CD4-positive, alpha-beta T cell treated with Interleukin-4 for 1 hour (primary cell): ENCODE measurements at places on chromosomes 4 and X.

DNA sequence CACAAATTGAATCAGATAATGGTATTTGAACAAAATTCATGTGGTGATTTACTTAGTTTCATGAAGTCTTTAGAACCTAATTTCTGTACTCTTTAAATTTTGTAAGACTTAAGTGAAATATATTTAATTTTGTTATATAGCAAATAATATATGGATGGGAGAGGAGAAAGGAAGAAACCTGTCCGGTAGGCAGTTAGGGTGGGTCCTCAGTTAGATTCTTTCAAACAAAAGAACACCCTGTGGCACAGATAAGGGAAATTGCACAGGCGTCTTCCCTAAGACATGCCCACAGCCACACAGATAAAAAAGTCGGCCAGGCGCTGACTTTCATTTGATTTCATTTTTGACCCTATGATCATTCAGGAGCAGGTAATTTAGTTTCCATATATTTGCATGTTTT, 25.1 kb upstream of the CTSO start:
- DNase-seq, result no peak

DNA sequence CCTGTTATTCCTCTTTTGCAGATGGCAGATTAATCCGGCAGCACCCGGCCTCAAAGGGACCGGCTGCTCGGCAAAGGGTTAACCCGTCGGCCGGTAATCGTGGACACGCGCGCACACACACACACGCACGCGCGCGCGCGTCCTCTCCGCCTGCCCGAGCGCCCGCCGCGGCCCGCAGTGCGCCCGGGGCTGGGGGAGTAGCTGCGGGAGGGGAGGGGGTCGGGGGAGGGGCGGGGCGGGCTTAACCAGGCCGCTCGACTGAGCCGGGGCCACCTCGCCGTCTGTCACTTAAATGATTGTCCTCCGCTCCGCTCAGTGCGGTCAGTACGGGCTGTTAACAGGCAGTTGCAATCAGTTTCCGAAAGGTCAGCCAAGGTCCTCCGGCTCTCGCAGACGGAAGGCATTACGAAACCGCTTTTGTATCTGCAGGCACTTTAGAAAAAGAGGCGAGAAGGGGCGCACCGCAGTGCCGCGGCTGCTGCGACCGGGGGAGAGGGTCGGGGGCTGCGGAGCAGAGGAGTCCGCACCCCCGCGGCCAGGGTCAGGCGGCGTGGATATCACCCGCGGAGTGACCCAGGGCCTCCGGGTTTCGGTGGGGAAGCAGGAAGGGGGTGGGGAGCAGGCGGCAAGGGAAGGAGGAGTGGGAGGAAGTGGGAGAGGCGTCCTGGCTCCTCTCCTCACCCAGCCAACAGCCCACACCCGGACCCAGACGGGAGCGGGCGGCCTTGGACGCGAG, 57.3 kb upstream of the BCOR start:
- DNase-seq, result no peak

DNA sequence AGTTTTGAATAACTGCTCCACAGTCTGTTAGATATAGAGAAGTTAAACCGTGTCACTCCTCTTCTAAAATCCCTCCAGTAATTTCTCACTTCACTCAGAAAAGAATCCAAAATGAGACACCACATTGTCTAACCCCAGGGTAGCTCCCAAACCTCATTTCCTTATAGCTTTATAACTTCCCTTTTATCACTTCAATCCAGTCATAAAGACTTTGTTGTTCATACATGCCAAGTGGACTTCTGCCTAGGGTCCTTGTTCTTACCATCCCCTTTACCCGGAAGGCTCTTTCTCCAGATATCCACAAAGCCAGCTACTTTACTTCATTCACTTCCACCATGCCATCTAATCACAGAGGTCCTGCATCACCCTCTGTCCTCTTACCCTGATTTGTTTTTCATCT, 156.2 kb downstream of the GABRB1 start:
- DNase-seq, result no peak

- no peak for DNase-seq
Measured at GRCh38 chr4:79385641-79386040, 22.4 kb downstream of the GK2 start.

GRCh38 chrX:15014281-15014680, 141.1 kb downstream of the MOSPD2 start:
- no peak for DNase-seq

DNA sequence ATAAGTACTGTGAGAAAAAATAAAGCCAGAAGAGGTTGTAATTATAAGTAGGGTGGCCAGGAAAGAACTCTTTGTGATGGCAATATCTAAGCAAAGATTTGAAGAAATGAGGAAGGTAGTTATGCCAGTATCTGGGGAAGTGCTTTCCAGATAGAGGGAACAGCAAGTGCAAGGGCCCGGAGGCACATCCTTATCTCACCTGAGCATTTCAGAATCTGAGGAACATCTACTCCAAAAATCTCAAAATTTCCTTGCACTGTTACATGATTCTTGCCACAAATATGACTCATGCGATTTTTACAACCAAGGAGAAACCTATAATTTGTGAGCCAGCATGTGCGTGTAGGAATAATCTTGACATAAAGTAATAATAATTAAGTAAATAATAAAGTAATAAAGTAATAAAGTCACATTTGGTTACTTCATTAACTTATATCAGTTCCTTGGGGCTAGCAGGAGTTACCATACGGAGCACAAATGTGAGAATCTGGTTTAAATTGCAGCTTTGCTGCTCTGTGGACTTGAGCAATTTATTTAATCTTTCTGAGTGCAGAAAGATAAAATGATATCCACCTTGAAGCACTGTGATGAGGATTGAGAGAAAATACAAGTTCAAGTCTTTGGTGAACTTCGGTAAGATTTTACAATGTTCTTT, 105.1 kb upstream of the SLC34A2 start:
- no peak for DNase-seq

DNA sequence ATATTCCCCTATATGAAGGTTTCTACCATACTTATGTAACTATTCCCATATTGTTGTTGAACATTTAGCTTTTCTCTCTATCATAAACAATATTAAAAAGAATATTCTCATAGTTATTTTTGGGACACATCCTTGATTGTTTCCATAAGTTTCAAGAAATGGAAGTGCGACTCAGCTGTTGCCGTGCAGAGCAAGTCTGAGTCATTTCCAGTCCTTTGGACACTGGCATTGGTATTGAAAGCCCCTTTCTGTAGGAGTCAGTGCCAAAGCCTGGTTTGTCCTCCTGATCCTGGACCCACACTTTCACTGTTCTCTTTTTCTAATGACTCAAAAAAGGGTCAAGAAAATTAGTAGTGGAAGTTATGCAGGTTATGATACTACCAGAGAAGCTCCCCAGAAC, 108.3 kb upstream of the DIAPH2 start:
- no peak for DNase-seq

DNA sequence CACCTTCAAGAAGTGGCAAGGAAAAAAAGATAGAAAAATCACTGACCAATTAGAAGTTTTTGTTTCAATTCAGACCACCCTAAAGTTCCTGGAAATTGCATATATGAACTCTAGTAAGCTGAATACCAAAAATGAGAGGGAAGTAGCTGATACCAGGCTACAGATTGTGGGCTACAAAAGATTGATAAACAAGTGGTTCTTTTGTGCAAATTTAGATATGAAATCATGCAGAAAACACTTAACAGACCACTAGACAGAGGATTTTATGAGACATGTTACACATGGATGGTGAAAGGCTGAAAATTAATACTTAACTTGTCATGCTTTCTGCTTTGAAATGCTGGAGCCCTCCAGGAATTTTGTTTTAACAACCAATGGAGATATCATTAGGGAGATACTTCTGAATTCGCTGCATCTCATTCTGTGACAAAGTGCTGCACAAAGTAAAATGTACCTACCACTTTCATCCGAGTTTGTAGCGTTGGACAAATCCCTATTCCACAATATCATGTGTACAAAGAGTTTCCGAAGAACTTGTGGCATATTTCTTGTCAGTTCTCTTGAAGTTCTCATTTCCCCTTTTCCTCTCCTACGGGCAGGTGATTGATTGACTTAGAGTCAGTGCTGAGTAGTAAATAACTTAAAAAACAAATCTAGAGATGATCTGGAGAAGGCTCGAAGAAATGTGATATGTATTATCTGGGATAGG, 235.0 kb downstream of the PALLD start:
- DNase-seq, result no peak

DNA sequence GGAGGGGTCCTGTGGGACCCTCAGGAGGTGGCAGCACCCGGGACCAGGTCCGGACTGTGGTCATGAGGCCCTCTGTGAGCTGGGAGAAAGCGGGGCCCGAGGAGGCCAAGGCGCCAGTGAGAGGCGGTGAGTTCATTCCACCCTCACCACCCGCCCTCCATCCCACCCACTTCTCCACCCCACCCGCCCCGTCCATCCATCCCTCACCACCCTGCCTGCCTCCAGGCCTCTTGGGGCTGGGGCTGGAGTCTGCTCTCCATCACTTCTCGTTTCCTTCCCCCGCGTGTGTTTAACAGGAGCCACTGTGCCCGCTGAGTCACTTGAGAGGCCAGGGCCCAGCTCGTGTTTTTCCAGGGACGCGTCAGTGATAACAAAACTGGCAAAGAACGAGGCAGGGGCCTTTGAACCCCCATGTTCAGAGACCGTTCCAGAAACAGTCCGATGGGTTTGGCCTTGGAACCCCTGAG, 6.2 kb downstream of the SH3TC1 start:
- no peak for DNase-seq

GRCh38 chr4:79788884-79789283, 284.1 kb downstream of the ANTXR2 start:
- DNase-seq, result no peak

DNA sequence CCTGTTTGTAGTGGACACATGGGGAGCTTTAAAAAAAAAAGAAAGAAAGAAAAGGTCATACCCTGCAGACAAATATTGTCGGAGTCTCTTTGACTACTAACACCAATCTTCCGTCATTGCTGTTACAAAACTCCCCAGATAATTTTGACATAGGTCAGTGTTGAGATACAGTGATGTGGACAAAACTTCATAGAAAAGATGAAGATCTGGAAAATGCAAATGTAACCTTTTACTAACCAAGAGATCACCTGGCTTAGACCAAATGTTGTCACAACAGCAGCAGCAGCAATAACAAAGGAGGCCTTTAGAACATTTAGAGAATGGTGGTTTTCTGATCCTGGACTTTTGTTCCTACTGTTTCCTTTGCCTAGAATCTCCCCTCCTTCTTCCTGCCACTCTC, 8.1 kb upstream of the COMMD8 start:
- no peak for DNase-seq

DNA sequence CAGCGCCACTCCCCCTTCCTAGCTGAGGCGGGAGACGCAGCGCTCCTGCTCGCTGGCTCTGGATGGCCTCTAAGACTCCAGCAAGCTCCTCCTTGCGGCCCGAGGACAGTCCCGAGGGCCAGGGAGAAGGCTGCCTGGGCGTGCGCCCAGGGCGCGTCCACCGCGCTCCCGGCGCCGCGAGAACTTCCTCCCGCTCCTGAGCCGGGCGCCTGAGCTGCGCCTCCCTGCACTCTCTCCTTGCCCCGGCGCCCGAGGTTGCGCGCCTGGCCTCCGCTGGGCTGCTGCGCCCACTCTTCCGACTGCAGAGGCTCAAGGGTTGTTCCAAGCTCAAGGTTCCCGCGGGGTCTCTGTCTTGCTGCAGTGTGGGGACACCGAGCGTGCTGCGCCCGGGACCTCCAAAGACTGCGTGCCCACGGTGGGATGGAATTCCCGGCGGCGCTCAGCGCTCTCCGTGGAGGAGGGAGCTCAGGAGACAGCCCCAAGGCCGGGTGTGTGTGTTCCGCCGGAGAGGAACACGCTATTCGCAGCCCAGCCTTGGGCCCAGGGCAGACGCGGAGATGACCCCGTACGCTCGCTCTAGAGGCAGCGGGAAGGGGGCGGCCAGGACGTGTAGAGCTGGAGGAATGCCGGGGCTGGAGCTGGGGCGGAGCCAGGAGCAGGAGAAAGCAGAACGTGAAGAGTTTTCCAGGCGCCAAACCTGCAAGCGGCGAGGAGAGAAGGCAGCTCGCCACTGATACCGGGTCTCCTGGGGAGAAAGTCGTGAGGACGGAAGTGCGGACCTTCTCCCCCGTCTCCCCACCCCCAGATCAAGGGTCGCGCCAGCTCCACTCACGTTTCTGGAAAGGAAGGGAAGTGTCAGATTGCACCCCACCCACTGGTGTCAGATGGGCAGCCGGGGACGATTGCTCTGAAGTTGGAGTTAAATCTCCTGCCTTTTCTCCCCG, at the start of gene ARHGAP6:
Gene ARHGAP6, minus strand, starts transcription at position 753 of the 944 bp plus-strand sequence. CDS start 1,092 bp downstream, outside the sequence.
- no peak for DNase-seq

DNA sequence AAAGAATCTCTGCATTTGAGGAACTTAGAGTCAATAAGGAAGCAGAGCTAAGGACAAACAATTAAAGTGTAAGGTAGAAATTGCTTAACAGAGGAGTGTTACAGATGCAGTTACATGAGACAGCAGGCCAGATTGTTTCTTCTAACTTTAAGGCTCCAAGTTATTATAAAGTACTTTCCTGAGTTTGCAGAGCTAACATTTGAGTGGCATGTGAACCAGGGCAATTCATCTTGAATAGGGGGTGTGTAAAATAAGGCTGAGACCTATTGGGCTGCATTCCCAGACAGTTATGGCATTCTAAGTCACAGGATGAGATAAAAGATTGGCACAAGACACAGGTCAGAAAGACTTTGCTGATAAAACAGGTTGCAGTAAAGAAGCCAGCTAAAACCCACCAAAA, 7.6 kb upstream of the LNX1 start:
- no peak for DNase-seq

- peak; percentile 27 for DNase-seq
Measured at GRCh38 chr4:38803833-38804653, 548 bp downstream of the TLR1 start.

GRCh38 chr4:122776916-122777315, 44.4 kb downstream of the BBS12 start:
- no peak for DNase-seq

- DNase-seq, result no peak
Measured at GRCh38 chrX:153628665-153629064, 18.3 kb upstream of the DUSP9 start.

GRCh38 chrX:110215411-110215810, 102.5 kb downstream of the AMMECR1 start:
- no peak for DNase-seq

GRCh38 chrX:56268888-56269287, 36.7 kb downstream of the KLF8 start:
- DNase-seq, result no peak

DNA sequence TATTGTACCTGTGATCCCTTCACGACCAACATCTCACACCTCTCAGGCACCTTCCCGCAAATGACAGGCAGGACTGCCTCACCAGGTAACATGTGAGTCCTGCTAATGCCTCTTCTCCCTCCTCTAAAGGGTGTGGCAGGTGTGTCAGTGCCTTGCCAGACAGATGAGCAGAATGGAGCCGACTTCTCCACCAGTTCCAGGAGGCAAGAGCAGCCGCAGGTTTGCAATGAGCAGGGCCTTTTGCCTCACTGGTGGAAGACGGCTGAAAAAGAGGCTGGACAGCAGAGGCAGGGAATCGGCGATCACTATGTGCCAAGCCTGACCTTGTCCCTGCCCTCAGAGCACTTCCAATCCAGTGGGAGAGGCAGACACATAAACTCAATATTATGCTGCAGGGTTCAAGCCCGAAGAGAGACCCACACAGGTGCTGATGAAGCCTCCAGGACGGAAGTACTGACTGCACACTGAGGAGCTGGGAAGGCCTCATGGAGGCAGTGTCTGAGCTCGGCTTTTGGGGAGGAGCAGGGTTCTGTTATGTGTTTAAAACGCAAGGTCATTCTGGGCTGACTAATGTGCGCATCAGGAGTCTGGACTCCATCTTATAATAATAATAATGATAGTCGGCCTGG, 57.9 kb downstream of the C4orf50 start:
- DNase-seq, result no peak
